ENCODE measurements at places on chromosomes 1 and 21.
A peak's percentile ranks its signal among the peaks of the same experiment; 100 is the strongest.

DNA sequence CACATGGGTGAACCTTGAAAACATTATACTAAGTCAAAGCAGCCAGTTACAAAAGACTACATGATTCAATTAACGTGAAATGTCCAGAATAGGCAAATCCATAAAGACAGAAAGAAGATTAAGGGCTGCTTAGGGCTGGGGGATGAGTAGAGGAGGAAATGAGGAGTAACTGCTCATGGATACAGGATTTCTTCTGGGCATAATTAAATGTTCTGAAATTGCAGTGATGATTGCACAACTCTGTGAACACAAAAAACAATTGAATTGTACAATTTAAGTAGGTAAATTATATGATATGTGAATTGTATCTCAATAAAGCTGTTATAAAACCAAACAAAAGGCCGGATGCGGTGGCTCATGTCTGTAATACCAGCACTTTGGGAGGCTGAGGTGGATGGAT is 52.2 kb downstream of the RERE start:
- DNase-seq, result no peak

DNA sequence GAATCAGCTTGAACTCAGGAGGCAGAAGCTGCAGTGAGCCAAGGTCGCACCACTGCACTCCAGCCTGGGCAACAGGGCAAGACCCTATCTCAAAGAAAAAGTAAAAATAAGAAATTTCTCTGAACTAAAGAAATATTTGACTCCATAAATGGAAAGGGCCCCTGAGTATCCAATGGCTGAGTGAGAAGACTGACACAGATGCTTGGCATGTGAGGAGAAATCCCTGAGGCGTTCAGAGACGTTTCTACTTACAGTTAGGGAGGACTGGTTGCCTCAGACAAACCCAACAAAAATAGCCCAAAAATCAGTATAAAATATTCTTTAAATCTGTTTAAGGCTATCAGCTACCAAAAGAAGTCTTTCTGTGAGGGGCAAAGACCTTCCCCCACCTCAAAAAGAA is 3.0 kb upstream of the SUMO3 start:
- DNase-seq, result no peak

- DNase-seq, result no peak
Measured at GRCh38 chr1:164813776-164814175, 254.8 kb downstream of the PBX1 start.

DNA sequence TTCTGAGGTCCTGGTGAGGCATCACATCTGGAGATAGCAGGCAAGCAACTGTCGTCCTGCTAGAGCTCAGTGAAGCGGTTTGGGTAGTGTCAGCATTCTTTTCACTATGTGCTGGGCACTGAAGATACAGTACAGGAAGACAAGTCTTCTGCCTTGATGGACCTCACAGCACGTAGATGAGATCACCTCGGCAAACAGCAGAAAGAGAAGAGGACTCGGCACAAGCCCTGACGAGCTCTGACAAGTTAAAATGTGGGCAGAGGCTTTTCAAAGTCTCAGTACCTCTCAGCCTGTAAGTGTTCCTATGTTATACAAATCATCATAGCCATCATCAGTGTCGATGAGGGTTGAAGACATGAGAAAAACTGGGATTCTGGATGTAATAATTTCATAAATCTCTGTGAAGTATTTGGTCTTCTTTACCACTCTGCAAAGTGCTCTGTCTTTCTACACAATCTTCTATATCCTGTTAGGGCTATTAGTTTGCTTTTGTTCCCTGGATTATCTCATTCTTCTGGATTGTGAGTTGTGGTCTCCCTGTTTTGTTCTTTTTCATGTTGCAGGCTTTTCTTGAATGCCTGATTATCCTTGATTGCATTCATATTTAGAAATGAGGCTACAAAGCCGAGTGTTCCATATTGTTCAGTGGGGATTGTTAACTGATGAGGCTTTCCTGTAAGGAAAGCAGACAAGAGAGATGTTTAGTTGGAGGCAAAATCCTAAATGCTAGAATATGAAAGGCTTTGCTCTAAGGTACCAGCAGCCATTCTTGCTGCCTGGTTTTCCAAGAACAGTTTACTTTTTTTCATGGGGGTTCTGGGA is 24.2 kb downstream of the MAEL start:
- no peak for DNase-seq

DNA sequence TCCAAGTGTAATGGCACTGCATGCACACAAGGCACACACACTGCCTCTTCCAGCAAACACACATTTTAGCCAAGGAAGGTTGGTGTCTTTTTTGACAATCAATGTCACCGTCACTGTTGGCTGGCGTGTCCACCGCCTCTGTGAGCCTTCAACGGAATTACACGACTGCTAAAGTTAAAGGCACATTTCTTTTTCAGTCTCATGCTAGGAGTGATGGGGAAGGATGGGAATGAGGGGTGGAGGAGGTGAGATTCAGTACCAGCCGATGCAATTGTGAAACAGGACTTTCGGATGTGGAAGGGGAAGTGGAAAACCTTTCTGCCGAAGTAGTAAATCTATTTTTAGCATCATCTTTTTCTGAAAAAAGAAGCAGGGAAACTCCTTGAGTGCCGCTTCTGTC is 1.4 kb downstream of the ELAVL4 start:
- no peak for DNase-seq

- no peak for DNase-seq
Measured at GRCh38 chr1:58979086-58979485, 195.2 kb upstream of the JUN start.

DNA sequence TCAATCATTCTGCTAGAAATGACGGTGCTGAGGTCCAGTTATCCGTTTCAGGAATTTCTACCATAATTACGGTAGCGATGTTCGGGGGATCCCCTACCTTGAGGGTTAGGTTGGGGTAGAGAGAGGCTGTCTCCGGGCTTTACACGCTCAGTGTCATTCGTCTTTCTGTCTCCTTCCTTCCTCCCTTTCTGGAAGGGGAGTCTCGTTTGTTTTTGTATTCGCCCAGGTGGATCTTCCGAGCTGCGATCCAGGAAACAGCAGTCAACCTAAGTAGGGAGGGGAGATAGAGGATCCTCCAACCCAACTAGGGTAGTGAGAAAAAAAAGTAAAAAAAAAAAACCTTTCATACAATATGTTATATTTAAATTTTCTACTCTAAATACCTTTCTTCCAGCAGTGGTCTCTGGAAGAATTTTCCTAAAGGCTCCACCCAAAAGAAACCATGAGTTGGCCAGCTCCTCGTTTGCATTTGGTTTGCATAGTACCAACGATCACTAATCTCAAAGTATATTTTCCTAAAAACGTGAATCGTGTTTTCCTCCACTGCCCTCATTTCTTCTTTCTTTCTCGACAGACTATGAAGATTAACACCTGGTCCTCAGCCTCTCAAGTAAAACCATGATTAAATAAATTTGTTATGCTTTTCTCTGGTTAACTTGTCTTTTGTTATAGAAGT is 611 bp upstream of the PIK3C2B start:
- DNase-seq, result no peak

DNA sequence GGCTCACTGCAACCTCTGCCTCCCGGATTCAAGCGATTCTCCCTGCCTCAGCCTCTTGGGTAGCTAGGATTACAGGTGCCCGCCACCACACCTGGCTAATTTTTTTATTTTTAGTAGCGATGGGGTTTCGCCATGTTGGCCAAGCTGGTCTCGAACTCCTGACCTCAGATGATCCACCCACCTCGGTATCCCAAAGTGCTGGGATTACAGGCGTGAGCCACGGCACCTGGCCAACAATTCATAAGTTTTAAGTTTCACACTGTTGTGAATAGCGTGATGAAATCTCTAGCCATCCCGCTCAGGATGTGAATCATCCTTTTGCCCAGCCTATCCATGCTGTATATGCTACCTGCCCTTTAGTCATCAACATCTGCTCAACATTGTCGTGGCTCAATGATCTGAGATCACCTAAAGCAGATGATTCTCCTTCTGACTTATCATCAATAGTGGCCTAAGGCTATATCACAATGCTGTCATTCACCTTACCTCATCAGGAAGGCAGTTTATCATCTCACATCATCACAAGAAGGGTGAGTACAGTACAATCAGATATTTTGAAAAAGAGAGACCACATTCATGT is 2.6 kb downstream of the PFDN2 start:
- DNase-seq, result peak; percentile 96

DNA sequence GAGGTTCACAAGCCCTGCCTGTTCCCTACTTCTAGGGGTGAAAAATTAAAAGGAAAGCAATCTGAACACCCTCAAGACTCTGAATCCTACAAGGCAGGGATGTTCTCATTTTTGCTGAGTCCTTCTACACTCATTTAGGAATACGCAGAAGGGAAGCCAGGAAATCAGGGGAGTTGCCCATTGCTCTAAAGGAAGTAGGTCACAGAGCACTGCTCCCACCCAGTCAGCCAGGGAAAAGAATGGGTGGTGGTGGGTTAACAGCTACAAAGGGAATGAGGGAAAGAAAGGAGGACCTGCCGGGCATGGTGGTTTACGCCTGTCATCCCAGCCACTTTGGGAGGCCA is 2.4 kb upstream of the CTTNBP2NL start:
- DNase-seq, result peak; percentile 66

GRCh38 chr1:17095141-17095540 is 24.1 kb downstream of the PADI2 start:
- DNase-seq, result no peak

- no peak for DNase-seq
Measured at GRCh38 chr1:119895102-119895501, 1.2 kb downstream of the ADAM30 start.

GRCh38 chr1:46446646-46447498 is 42.8 kb upstream of the DMBX1 start:
- peak; percentile 75 for DNase-seq

DNA sequence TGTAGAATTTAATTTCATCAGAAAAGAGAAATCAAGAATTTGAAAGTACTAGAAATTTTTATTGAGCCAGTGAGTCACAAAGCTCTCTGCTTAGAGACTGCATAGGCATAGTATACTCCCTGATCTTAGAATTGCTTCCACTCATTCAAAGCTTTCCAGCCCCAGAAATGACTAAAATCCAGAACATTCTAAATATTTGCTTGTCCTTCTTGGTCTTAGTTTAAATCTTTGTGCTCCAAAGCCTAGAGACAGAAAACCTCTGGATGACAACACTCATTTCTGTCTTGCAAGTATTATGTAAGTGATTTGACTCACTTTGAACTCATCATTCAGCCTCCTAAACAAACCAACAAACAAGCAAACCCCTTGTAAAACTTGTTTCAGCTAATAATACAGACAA is 74.2 kb downstream of the PTPRC start:
- no peak for DNase-seq

DNA sequence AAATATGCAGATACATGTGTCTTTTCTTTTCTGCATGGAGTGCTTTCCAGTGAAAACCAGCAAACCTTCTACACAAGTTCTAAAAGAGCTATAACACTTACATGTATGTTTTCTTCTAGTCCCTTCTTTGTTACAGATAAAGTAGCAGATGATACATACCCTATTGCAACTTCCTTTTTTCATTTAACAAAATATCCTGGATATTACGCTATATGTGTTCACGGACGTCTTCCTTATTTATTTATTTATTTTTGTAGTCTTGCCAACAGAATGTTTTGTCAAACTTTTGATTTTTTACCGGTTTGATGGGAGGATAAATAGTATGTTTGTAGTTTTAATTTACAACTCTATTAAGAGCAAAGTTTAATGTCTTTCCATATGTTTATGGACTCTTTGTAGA is 5.2 kb upstream of the GALNT2 start:
- no peak for DNase-seq

GRCh38 chr1:155179112-155180031 is 5.7 kb downstream of the TRIM46 start:
- no peak for DNase-seq

DNA sequence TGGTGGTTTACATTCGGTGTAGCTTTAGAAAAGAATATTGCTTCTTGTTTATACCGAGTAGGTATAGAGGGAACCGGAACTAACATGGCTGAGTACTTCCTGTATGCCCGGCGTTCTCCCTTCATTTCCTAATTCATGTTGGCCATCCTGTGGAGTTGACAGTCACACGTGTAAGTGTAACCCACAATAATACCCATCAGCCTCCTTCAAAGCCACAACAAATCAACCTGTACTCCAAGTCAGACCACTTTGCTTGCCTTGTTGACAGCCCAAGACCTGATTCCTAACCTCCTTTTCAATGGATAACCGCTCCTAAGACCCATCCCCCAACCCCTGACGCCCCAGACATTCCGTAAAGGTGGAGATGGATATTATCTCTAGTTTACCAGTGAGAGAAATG is 42.1 kb downstream of the UBE2U start:
- no peak for DNase-seq

- DNase-seq, result no peak
Measured at GRCh38 chr1:111203681-111204200, 3.3 kb upstream of the DENND2D start.
